ENCODE measurements at places on chromosomes 13 and 19. TPM values are rescaled to one million over a fixed set of nuclear protein-coding genes. Genes with fewer than 3 reads are reported as not detected.

Gene IGFL1
- polyA plus RNA-seq: not detected

Gene LPAR2
- polyA plus RNA-seq: 23.0 TPM

Gene PDX1
- not detected for polyA plus RNA-seq

Gene TNFRSF19
- polyA plus RNA-seq: 54.6 TPM

GRCh38 chr13:97653443-97654140, 219.6 kb downstream of the RAP2A start:
- no peak for DNase-seq

- no peak for DNase-seq
These were observed 4.2 kb upstream of the TUBGCP3 start for GRCh38 chr13:112592181-112592580.

- DNase-seq: no peak
These were observed 532.4 kb upstream of the NBEA start for GRCh38 chr13:34409496-34410182.

GRCh38 chr19:44657211-44657921, 13.7 kb downstream of the PVR start:
- DNase-seq: no peak

DNA sequence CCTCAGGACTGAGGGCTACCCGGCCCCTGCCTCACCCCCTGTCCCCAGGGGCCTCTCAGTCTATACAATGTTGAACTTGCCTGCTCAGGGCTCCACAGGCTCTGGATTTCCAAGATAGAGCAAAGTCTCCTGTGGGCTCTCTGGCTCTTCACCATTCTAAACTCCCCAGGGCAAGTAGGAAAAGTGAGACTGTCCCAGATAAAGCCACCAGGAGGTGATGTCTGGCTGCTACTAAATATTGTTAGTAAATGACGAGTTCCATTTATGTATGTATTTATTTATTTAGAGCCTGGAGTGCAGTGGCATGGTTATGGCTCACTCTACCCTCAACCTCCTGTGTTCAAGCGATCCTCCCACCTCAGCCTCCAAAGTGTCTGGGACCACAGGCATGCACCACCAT, 73.6 kb upstream of the SIAH3 start:
- DNase-seq: no peak

- no peak for DNase-seq
These were observed 85.7 kb downstream of the CYSLTR2 start for GRCh38 chr13:48739386-48739964.

DNA sequence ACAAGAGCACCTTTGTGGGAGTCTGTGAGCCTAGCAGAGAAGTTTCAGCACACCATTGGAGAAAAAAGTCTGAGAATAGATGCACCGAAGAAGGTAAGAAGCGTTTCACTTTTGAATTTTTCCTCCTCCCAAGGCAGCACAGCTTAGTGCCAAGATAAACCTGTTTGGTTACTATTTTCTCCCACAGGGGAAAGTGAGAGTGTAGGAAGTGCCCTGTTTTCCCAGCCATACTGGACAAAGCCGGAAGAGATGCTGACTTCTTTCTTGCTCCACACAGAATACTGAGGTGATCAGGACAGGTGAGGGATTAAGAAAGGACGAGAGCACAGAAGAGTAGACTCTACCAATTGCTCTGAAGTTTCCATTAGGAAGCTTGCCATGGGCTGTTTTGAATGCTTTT, 1011.0 kb upstream of the MIR17HG start:
- DNase-seq: no peak

DNA sequence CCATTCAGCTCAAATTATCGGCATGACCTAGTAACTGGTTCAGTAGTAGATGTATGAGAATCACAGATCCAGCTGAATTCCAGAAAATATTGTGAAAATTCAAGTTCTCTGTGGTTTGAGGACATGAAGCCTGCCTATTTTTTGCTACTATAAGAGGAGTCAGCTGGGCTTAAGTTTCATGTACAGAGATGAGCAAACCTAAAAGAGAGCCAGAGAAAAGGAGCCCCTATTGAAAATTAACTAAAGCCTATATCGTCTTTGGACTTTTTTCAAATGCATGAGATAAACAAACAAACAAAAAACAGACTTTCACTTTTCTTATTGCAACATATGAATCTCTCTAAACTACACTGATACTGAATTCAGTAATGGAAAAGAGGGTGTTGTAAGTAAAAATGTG, 106.8 kb upstream of the SPRY2 start:
- no peak for DNase-seq

- DNase-seq: no peak
These were observed 99.4 kb upstream of the FNDC3A start for GRCh38 chr13:48876289-48876688.

Measured in right renal pelvis (tissue), 4 donors.